ENCODE measurements at places on chromosomes 4 and X.

DNA sequence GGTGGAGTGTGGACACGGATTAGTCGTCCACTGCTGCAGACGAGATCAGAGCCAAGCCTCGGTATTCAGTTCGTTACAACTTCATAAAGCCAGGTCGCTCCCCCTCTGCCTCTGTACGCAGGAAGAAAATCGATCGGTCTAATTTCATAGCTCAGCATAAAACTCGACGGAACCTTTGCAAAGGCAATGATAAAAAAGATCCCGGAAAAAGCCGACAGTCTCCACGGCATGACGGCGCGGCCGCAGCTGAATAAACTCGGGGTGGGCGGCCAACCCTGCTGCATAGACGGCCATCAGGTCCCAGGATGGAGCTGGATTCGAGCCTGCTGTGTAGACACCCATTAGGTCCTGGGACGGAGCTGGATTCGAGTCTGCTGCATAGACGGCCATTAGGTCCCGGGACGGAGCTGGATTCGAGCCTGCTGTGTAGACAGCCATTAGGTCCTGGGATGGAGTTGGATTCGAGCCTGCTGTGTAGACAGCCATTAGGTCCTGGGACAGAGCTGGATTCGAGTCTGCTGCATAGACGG, 113.8 kb upstream of the PPP2R3B start:
- DNase-seq = no peak

GRCh38 chr4:108628411-108628810, 8.0 kb downstream of the RPL34 start:
- no peak for DNase-seq

GRCh38 chr4:125168531-125168930, 146.2 kb upstream of the FAT4 start:
- DNase-seq = no peak

GRCh38 chr4:42252315-42252714, 99.9 kb upstream of the BEND4 start:
- DNase-seq = no peak

DNA sequence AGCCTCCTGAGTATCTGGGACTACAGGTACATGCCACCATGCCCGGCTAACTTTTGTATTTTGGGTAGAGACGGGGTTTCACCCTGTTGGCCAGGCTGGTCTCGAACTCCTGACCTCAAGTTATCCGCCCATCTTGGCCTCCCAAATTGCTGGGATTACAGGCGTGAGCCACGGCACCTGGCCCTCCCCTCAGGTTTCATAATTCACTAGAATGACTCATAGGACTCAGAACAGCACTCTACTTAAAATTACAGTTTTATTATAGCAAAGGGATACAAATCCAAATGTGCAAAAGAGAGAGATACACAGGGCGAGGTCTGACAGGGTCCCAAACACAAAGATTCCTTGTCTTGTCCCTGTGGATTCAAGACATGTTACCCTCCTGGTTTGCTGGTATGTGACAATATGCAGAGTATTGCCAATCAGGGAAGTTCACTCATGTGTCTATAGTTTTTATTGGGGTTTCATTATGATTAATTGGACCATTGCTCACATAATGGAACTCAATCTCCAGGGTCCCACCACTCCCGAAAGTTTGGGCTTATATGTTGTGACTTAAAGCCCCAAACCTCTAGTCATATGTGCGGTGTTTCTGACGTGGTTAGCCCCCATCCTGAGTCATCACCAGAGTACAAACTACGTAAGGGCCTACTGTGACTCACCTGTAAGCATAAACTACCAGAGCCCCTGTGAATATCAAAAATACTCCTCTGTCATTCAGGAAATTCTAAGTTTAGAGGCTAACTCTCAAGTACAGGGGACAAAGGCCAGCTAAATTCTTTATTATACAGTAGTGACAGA, 5.2 kb downstream of the YIPF6 start:
- DNase-seq = peak; percentile 31

- no peak for DNase-seq
These were observed 349.8 kb upstream of the CPEB2 start for GRCh38 chr4:14652522-14652921.

- DNase-seq = no peak
These were observed 77.8 kb downstream of the KLHL13 start for GRCh38 chrX:118038614-118039365.

DNA sequence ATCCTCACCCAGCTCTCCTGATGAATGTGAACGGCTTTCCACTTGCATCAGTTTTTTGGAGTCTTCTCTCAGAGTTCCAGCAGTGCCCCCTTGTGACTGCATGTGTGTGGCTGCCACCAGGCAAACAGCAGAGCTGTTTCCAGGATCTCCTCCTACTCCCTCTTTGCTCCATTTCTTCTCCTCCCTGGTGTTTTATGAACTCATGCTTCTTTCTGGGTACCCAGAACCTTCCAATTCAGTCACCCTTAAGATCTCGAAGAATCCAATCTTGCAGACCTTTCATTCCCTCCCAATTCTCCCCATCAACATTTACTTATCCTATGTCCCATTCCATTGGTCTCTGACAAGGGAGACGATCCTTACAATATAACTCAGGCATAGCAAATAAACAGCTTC, 6.8 kb upstream of the TCEANC start:
- DNase-seq = peak; percentile 9

DNA sequence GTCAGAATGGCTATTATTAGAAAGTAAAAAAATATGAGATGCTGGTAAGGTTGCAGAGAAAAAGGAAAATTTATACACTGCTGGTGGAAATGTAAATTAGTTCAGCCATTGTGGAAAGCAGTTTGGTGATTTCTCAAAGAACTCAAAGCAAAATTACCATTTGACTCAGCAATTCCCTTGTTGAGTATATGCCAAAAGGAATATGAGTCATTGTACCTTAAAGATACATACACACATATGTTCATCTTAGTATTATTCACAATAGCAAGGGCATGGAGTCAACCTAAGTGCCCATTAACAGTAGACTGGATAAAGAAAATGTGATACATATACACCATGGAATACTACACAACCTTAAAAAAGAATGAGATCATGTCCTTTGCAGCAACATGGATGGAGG, 148.2 kb downstream of the COMMD8 start:
- no peak for DNase-seq

GRCh38 chr4:79679859-79680258, 271.8 kb upstream of the GK2 start:
- DNase-seq = no peak

DNA sequence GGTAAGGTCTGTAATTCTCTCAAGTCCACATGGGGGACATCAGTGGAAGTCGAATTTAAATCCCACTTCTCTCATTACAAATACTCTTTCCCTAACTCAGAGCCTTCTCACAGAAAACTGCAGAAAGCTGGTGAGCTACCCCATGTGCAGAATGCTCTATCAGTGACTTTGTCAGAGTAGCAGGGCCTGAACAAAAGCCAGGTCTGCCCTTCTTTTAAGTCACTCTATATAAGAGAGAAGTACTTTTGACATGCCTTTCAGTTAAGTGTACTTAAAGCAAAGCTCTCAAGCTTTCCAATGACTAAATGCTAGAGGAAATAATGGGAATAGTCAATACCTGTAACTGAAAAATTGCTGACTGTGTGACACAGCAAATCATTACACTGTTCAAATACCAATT, 323.1 kb downstream of the KCNIP4 start:
- DNase-seq = no peak

DNA sequence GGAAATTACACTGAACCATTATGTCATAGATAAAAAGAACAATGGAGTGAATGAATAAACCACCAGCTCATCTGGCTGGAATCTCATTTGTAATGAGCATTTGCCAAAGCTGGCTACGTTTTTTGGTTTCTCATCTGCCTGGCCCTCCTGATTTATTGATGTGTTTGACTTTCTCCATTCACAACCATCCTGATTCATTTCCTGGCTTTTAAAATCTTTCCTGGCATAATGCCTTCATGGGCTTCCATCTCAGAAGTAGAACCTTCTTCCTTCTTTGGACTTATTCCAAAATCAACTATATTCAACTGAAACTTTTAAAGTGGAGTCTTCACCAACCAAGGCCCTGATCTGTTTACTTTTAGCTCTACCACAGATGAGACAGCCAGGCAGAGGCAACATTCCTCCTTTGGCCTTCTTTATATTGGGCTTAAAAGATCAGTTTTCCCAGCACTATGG, 36.0 kb upstream of the ARSJ start:
- DNase-seq = no peak

GRCh38 chr4:40960941-40961340, 211.2 kb downstream of the NSUN7 start:
- no peak for DNase-seq

GRCh38 chr4:21077967-21078366, 377.7 kb downstream of the PACRGL start:
- no peak for DNase-seq

- no peak for DNase-seq
These were observed 9.3 kb downstream of the APOO start for GRCh38 chrX:23898412-23898959.

DNA sequence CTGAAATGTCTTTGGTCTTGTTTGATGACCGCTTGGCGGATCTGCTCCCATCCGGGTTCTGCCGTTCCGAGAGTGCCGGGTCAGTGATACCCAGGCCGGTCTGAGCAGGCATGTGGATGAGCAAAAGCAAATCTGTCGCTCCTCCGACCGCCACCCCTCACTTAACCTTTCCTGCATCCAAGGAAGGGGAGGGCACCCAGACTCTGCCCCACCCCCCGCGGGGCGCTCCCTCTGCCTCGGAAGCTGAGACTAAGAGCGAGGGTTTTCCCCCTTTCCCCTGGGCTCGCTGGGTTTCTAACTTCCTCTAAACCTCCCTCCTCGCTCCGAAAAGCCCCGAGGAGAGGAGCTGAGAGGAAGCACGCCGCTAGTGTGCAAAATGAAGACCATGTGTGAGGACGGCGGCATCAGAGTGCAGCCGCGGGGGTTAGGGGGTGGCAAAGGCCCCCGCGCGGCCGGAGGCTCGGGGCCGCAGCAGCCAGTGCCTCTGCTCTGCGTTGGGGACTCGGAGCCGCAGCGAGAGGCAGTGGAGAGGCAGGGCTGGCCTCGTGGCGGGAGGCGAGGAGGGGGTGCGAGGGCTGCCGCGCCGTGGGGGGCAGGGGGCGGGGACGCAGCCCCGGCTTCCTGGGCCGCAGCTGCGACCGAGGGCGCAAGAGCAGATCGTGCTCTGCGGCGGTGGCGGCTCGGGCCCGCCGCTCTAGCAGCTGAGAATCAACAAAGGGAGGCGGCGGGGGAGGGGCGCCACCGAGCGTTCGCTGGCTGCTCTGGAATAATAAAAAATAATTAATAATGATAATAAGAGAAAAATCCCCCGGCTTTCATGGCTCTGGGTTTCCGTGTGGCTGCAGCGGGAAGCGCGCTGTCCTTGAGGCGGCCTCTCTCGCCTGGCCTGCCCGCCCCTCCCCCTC, 55.8 kb upstream of the BCOR start:
- DNase-seq = peak; percentile 73

DNA sequence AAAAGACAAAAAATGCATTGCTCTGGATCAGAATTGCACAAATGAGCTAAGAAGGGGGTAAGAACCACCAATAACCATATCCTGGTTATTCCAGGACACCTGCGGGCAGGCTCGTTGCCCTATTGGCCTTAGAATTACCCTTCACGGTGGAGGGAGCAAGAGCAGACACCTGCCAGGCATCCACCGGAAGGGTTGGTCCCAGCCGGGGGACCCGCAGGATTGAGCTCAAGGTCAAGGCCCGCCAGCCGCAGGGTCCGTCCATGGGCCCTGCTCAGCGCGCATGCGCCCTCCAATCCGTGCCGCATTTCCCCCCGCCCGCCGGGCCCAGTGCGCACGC, 575 bp downstream of the SLC25A6 start:
- no peak for DNase-seq

DNA sequence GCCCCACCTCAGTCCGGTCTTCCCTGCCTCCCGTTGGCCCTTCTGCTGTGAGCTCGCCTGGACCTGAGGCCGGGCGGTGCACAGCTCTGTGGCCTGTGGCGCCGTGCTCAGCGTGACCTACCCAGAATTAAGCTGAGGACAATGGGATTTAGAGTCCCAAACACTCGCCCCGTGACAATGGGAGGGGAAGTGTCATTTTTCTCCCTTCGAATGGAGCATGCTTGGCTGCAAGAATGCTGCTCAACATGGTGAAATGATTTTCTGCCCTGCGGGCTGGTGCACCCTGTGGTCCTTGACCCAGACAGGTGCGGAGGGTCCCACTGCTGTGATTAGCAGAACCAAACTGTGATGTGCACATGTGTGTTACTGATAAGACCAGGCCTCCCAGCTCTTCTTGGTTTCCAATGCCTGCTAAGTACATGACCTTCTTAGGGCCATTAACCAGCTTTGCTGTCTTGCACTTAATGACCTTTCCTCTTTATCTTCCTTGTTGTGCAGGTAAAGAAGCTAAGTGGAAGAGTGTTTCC, 772 bp downstream of the EOLA1 start:
- no peak for DNase-seq

GRCh38 chrX:6067600-6067999, 161.1 kb downstream of the NLGN4X start:
- DNase-seq = no peak

- no peak for DNase-seq
These were observed 41.8 kb upstream of the ARHGEF6 start for GRCh38 chrX:136822337-136823095.

DNA sequence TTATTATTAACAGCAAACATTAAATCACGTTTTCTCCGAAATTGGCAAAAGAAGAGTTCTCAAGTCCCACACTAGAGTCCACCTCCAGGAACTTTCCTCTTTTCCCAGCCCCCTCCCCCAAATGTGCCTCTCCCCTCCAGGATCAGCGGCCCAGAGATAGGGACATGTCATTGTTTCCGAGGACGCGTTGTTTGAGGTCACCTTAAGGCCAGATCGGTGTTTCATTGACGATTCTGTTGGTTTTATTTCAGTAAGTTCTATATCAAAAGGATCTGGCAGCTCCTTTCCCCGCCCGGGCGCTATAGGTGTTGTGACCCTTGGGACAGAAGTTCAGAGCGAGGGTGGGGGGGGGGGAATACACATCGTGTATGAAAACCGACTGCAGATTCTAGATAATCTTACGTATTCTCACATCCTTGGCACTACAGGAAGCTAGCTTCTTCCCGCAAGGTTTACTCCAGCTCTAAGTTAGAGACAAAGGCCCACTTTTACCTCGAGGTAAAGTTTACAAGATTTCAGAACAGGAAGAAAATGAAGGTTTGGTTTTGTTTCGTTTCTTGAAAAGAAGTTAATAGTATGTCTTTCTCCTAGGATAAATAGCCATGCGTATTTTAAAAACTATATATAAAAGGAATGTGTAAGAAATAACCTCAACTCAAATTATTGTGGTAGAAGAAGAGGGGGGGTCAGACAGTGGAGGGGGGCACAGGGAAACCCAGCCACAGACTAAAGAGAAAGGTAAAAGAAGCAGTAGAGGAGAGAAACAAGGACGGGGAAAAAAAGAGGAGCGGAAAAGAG, 739 bp upstream of the MSX1 start:
- DNase-seq = no peak

GRCh38 chr4:13492747-13493146, 8.6 kb upstream of the RAB28 start:
- DNase-seq = no peak

DNA sequence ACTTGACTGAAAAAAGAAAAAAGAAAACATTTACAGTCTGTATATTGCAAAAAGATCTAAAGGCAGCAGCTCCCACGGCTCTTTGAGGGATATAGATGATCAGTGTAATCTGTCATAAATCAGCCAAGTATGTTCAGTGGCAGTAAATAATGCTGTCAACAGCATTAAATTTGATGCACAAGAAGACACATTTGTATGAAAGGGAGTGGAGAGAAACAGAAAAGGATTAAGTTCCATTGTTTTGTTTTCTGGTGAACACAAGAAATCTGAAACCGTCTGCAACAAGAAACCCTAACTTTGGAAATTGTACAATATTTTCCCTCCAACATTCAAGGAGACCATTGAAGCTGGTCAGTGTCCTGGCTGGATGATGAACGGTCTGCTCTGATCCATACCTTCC, 27.6 kb upstream of the C1QTNF7 start:
- DNase-seq = no peak

Measured in stimulated activated naive B cell treated with anti-CD40 and anti-IgM and Interleukin-4, amounts not matched to agents 10 μg/mL and 1 μg/mL and 100 μg/mL, for 72 hours (primary cell).